ENCODE measurements at places on chromosomes 16 and 17.

DNA sequence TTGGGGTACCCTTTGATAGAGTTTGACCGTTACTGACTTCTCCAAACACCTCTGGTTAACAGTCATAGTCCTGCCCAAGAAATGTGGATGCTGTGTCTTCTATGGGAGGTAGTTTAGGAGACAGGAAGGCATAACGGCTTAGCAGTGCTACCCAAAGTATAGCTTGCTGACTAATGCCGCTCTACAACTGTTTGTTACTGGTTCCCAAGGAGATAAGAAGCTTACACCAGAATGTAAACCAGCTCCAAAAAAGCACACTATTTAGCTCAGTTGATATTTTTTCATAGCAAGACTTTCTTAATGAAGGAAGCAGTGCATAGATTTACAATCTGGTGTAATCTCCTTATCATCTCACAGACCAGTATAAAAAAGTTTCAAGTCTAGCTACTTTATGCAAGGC, 95.7 kb downstream of the HS3ST3B1 start:
- DNase-seq: no peak

- no peak for DNase-seq
These were observed 37.5 kb upstream of the WSB1 start for GRCh38 chr17:27256225-27257030.

DNA sequence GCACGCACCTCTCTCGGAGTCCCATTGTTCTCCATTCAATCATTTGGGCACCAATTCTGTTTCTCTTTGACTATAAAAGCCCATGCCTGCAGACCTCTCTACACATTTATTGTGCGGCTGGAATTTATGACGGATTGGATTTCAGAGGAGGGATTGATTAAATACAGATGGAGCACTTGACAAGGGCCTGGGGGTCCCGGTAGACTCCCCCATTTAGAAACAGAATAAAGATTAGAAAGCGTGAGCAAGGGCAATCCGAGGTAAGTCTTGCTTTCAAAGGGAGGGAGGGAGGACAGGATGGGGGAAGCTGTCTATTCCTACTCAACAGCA, 15.1 kb upstream of the PITPNM3 start:
- no peak for DNase-seq

GRCh38 chr17:68532826-68533225, 20.6 kb downstream of the PRKAR1A start:
- DNase-seq: no peak

GRCh38 chr17:31273516-31273915, 23.5 kb downstream of the OMG start:
- no peak for DNase-seq

- DNase-seq: no peak
These were observed 75.3 kb upstream of the AMZ2 start for GRCh38 chr17:68172461-68172954.

- no peak for DNase-seq
These were observed 96.9 kb downstream of the RAB11FIP4 start for GRCh38 chr17:31488264-31488981.

GRCh38 chr17:59338498-59338897, 7.0 kb downstream of the YPEL2 start:
- no peak for DNase-seq

- DNase-seq: no peak
These were observed 117.4 kb downstream of the PHKB start for GRCh38 chr16:47578573-47578972.
